ENCODE measurements at places on chromosomes 11 and 22.

DNA sequence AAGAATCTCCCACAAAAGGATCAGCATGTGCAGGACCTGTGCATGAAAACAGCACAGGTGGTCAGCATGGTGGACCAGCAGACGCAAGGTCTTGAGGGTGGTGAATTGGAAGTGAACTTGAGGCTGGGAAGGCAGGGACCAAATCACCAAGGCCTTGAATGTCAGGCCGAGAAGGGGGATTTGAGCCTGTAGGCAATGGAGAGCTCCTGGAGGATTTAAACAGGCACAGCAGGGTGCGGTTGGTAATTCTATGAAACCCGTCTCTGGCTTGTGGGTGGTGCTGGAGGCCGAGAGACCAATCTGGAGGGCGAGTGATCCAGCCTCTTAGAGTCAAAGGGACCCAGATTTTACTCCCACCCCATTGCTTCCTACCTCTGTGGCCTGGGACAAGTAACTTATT, 2.4 kb downstream of the TSKU start:
- DNase-seq = no peak

- DNase-seq = no peak
Observed at GRCh38 chr11:83835423-83835822, 549.3 kb upstream of the CCDC90B start.

DNA sequence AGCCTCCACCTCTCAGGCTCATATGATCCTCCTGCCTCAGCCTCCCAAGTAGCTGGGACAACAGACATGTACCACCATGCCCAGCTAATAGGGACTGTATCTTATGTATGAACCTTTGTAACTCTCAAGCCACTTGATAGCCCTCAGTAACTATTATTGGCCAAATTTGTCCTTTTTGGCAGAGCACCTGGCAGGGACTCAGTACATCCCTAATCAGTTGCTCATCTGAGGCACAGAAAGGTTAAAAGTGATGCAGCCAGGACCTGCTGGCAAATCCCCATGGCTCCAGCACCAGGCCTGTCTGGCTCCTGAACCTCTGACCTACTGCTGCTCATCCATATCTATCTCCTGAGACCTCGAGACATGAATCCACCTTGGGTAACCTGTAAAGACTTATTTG, 21.1 kb upstream of the XBP1 start:
- no peak for DNase-seq

- DNase-seq = peak; percentile 31
Observed at GRCh38 chr22:35839841-35840301, 122.2 kb downstream of the APOL5 start.

- DNase-seq = no peak
Observed at GRCh38 chr11:90329043-90329442, 106.2 kb upstream of the CHORDC1 start.

GRCh38 chr22:49930596-49931412, 12.4 kb downstream of the CRELD2 start:
- peak; percentile 64 for DNase-seq

DNA sequence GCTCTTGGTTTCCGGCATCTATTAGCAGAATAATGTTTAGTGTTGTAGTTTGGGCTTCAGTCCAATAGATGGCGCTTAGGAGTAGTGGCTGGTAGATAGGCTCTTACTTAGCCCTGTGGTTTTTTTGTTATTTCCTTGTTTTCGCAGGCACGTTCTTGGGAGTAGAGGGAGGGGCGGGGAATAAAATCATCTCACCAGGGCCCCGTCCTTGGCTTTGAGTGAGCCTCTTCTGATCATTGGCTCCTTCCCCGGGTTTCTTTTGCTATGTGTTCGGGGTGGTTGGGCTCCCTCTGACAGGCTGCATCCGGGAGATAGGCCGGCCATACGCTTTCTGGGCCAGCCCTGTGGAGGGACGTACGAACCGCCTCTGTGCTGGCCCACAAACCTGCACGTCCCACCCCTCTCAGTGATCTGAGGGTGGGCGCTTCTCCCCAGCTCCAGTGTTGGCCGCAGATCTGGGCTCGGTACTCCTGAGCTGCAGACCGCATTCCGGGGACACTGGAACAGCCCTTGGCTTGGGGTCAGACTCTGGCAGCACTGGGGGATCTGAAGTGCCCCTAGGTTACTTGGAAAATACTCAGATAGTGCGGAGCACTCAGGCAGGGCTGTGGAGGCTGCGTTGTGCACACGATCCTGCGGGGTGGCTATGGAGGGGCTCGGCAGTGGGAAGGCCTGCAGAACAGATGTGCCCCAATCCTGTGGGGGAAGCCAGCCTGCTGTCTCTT, 217.0 kb downstream of the DYNC2H1 start:
- DNase-seq = peak; percentile 90
